ENCODE measurements at places on chromosomes 12 and 14. TPM values are rescaled to one million over a fixed set of nuclear protein-coding genes. Genes with fewer than 3 reads are reported as not detected.

TMEM132C gene
- total RNA-seq = 10.6 TPM

RNASE4 gene
- 76.8 TPM for total RNA-seq

CLEC4C gene
- total RNA-seq = not detected

OAS3 gene
- total RNA-seq = 9.0 TPM

EID3 gene
- total RNA-seq = 8.0 TPM

DNA sequence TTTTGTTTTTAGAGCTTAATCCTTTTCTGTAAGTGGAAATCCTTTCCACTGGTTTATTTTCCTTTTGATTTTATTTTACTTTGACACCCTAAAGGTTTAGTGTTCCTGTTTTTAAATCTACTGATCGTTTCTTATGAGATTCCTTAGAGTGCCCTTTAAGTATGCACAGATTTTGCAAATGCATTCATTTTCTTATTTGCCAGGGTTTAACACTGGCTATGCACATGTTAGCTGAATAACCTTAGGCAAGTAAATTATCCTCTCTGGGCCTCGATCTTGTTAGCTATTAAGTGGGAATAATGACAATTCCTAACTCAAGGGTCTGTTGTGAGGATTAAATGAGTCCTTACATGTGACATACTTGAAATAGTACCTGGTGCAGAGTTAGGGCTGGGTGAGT is 136.0 kb downstream of the BICD1 start:
- no peak for DNase-seq

- no peak for DNase-seq
Measured at GRCh38 chr12:27794818-27795584, 15.0 kb upstream of the MANSC4 start.

DNA sequence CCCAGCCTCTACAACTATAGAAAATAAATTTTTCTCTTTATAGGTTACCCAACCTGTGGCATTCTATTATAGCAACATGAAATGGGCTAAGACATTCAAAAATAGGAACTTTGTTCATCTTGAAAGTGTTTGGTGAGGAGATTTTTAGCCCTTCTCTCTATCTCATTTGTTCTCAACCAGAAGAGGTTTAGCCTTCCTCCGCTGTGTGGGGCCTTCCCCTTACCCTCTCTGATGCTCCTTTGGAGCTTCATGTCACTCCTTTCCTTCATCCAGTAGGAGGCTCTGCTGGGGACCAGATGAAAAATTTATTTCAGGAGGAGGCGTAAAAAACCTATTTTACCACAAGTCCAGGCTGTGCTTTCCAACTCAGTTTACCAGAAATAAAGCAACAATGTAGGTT is 94.1 kb downstream of the RTN1 start:
- DNase-seq = no peak

- DNase-seq = no peak
Measured at GRCh38 chr12:104681012-104681690, 224.4 kb downstream of the CHST11 start.
